AG09309 (cell line): ENCODE measurements at places on chromosomes 7 and 10.

- DNase-seq, result no peak
Measured at GRCh38 chr7:26372704-26373103, 81.0 kb downstream of the SNX10 start.

- DNase-seq, result no peak
Measured at GRCh38 chr7:155280446-155281397, 17.0 kb upstream of the INSIG1 start.

DNA sequence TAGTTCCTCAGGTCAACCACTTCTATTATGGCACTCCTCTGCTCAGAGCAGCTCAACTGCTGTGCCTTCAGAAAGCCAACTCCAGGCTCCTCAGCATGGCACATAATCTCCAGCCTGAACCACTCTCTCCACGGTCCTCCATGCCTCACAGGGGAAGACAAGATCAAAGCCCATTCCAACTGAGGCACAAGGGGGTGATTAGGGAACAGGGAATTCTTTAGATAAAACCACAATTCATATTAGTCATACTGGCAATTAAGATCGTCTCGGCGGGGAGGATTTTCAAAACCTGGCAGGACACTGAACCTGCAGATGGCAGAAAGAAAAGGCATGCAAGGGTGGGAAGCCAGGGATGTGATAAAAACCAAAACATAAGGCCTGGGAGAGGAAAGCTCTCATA lies 361.6 kb downstream of the FGFR2 start:
- DNase-seq, result no peak

DNA sequence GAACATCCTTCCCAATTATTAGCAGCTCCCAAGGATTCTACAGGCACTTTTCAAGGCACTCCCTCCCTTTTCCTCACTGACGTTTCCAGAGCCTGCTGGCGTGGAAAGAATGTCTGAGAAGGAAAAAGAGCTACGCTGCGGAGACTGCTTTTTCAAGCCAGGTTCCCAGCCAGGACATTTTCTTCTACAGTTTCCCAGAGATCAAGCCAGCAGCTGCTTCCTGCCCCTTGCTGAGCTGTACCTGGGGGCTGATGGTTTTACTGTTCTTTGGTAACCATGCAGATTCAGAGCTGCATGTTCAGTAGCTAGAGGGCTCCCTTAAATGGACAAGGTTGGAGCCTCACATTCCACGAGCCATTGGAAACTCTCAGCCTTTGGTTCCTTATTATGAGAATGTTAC lies 133.4 kb downstream of the EVX1 start:
- no peak for DNase-seq

DNA sequence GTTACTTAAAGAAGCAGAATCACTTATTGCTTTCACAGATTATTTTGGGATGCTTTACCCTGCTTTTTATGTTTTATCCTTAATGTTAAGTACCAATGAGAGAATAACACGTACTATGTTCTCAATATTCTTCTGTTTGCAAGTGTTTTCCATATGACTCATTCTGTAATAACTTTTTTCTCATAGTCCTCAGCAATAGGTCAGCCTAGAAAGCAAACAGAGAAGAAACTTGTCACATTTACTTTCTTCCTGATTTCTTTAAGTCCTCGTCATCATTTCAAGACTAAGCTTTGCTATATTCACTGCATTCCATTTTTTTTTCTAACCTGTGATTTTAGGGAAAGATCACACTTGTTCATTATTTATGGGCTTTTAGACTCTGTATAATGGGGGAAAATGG lies 6.8 kb upstream of the AGR2 start:
- no peak for DNase-seq

DNA sequence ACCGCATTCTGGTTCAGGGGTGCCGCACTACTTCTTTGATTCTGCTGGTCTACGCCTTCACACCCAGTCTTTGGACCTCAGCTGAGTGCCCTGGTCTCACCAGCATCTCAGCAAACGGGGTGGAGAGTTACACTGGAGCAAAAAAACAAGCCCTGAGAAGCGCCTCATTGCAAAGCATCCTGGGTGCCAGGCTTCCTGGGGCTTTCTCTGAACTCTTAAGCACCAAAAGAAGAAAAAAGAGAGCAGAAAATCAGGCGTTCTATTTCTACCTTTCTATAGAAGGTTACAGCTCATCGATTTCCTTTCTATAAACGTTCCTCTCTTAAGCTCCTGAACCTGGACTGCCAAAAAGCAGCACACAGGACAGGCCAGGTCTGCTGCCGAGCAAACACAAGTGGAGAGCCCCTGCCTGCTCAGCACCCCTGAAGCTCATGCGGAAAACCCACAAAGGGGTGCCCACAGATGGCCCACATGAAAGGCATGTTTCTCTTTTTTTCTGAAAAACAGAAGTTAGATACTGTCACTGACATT lies 217.9 kb downstream of the SFMBT2 start:
- DNase-seq, result no peak

DNA sequence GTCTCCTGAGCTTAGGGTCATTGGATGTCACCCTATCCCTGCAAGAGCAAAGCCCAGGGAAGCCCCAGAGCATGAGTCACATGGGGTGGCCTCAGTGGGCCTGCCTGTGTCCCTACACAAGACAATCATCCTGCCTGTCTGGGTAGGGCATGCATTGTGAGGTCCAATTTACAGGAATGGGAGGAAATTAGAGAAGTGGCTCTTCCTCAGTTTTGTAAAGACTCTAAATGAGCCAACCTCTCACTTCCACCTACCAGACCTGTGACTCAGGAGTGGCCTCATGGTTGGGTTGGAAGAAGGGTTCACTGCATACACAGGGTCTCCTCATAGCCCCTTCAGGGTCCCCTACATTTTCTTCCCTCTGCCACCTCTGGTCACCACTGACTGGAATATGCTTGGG lies 43.6 kb upstream of the SMNDC1 start:
- no peak for DNase-seq

GRCh38 chr7:135490783-135491182 lies 19.1 kb downstream of the CNOT4 start:
- no peak for DNase-seq

GRCh38 chr10:650886-651615 lies 38.4 kb downstream of the DIP2C start:
- DNase-seq, result peak; percentile 13

GRCh38 chr10:75887992-75888680 lies 456.7 kb downstream of the LRMDA start:
- no peak for DNase-seq

DNA sequence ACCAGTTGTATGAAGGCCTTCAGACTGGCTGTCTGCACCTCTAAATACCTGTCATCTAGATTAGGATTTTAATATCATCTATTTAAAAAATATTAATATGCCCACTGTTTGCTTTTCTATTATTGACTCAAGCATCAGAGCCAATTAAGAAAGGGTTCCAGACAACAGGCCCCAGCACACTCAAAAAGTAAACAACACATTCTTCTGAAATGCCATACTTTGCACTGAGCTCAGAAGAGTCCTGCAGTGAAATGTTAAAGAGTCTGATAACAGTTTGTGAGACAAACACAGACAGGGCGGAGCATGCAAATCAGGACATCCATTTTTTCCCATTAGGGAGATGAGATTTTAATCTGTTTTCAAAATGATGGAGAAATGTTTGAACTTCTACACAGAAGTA lies 45.9 kb upstream of the KLF6 start:
- DNase-seq, result no peak

GRCh38 chr10:91471602-91472001 lies 61.5 kb downstream of the HECTD2 start:
- DNase-seq, result no peak

DNA sequence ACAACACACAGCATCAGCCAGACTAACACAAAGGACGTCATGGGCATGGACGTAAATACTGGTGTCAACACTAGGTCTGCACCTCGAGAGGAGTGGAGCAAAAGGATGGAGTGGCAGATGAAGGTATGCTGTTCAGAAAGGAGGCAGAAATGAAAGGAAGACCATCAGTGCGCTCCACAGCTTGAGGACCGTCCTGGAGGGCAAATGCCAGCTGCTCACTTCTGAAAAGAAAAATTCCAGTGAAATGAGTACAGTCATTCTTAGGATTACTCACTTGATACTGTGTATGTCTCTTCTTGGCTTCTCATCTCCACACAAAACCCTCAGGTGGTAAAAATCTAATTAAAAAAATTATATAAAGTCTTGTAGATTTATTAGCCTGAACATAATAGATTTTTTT lies 44.8 kb downstream of the EGFR start:
- no peak for DNase-seq

- no peak for DNase-seq
Measured at GRCh38 chr10:43748560-43748959, 99.9 kb upstream of the ZNF32 start.

DNA sequence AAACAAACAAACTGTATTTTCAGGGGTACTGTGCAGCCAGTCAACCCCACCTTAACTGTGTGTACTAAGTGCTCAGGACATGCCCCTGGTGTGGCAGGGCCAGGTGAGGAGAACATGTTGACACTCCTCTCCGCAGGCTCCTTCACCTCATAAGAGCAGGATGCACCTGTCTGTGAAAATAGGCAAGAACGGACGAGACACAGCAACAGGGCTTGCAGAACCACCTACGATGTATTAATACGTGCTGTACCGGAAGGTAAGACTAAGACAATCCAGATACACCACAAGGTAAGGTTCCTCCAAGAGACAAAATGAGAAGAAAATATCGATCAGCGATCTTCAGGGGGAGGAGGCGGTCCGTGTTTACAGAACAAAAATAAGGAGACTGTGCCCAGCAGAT lies 65.8 kb upstream of the CAMK2B start:
- DNase-seq, result no peak
